ENCODE measurements at places on chromosomes 16 and 17.
A peak's percentile ranks its signal among the peaks of the same experiment; 100 is the strongest.

DNA sequence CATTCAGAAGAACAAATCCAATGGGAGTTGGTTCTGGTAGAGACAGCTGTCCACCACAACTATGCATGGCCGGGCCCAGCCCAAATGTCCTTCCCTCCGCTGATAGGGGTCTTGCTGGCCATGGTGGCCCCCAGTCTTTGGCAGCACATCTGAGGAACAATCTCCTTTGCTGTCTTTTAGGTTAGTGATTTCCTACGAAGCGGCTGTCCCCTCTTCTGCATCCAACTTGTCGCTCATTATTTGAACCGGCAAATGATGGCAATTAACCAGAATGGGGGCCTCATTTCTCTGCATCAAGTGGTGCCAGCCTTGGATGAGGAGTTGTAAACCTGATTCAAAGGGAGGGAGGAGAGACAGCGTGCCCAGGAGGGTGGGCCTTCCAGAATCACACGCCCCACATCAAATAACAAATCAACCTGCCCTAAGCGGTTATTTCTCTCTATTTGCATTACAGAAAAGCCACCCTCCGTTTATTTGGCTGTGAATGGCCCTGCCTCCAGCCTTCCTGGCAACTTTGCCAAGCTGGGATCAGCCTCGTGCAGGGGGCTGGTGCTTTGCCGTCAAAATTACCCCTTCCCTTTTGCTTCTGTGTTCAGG is 156.5 kb downstream of the RGS9 start:
- ATAC-seq, result peak; percentile 28

- ATAC-seq, result no peak
Observed at GRCh38 chr16:11780991-11781680, 15.9 kb downstream of the ZC3H7A start.

DNA sequence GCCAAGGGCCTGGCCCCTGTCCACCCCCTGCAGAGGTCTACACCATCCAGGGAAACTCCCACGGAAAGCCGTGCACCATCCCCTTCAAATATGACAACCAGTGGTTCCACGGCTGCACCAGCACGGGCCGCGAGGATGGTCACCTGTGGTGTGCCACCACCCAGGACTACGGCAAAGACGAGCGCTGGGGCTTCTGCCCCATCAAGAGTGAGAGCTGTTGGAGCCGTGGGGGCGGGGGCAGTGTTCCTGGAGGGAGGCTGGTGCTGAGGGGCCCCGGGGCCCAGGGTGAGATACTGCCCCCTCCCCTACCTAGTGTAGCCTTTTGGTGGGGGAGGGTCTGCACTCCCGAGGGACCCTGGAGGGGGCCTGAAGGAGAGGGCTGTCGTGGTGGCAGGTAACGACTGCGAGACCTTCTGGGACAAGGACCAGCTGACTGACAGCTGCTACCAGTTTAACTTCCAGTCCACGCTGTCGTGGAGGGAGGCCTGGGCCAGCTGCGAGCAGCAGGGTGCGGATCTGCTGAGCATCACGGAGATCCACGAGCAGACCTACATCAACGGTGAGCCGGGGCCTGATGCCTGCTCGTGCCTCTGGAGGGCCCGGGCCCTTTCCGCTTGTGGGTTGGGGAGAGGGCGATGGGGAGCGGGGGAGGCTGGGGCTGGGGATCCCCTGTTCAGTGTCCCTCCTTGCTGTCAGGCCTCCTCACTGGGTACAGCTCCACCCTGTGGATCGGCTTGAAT is 38.8 kb downstream of the MRC2 start:
- no peak for ATAC-seq

DNA sequence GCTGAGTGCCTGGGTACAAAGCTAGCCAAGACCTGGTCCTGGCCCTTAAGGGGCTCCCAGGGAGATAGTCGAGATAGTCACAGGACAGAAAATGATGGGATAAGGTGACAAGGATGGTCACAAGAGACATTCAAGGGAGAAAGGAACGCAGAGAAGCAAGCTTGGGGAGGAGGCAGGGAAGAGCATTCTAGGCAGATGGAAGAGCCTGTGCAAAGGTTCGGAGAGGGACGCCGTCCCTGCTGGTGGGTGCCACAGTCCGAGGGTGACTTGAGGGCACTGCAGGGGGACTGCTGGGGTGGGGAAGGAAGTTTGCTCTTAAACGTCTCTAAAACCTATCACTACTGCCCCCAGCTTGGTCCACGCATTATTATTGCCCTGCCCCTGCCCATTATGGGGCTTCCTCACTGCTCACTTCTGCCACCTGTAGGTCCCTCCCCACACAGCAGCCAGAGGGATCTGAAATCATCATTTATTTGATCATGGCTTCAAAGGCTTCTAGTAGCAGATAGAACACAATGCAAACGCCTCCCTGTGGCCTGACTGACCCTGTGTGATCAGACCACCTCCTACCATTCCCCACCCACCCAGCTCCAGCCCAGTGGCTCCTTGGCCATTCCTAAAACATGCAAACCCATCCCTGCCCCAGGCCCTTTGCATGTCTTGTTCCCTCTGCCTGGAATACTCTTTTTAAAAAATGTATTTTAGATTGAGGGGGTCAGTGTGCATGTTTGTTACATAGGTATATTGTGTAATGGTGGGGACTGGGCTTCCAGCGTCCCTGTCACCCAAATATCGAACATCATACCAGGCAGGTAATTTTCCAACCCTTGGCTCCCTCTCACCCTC is 60.3 kb downstream of the RMI2 start:
- ATAC-seq, result peak; percentile 22

- ATAC-seq, result no peak
Observed at GRCh38 chr17:17155568-17155967, 50.6 kb downstream of the PLD6 start.

DNA sequence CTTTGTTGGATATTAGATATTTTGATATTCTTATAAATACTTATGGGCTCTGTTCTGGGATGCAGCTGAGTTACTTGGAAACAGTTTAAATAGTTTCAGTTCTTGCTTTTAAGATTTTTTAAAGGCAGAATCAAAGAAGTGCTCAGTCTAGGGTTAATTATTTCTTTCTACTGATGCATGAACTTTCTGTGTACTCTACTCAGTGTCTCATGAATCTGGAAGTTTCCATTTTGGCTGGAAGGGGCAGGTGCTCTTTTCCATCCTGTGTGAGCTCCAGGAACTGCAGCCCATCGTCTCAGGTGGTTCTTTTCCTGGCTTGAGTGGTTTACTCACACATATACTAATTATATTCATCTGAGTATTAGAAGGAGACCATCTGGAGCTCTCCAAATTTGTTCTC is 61.1 kb upstream of the CPHXL start:
- no peak for ATAC-seq

GRCh38 chr16:79628501-79628975 is 28.0 kb upstream of the MAF start:
- ATAC-seq, result no peak
